ENCODE measurements at places on chromosomes 7 and 10.

- DNase-seq = no peak
These were observed 224.2 kb downstream of the XPNPEP1 start for GRCh38 chr10:109698882-109699664.

DNA sequence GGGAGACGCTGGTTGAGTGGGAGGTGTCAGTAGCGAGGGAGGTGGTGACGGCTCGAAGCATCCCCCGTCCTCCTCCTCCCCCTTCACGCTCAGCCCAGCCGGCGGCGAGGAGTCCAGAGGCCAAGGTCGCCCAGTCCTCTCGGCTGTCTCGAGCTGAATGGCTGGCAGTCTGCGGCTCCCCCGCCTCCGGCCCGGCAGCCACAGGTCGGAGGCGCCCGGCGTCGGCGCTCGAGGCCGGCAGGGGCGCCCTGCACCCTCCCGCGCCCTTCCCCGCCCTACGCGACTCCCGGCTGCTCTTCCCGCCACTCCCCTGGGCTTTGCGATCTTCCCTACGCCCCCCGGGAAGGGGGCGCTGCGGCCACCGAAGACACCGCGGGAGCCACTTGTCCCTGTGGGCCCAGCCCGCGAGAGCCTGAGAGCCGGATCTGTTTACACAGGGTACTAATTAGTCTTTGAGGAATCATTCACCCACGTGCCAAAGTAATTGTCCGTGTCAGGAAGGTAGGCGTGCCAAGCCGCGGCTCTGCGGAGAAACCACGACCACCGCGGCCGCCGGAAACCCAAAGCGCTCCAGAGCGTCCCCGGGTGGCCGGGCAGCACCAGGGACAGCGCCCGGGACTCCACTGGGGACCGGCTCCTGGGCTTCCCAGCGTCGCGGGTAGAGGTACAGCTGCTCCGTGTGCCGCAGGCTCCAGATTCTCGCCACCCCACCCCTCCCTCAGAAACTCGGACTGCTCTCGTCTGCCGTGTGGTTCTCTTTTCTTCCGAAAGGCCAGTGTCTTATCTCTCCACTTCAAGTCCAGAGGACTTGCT, at the start of gene NXPH1:
Gene NXPH1, plus strand, starts transcription at position 133 of the 813 bp plus-strand sequence.
- no peak for DNase-seq

GRCh38 chr7:52842202-52842900, 193.1 kb upstream of the POM121L12 start:
- no peak for DNase-seq

GRCh38 chr7:28236560-28236959, 56.0 kb upstream of the JAZF1 start:
- DNase-seq = no peak

DNA sequence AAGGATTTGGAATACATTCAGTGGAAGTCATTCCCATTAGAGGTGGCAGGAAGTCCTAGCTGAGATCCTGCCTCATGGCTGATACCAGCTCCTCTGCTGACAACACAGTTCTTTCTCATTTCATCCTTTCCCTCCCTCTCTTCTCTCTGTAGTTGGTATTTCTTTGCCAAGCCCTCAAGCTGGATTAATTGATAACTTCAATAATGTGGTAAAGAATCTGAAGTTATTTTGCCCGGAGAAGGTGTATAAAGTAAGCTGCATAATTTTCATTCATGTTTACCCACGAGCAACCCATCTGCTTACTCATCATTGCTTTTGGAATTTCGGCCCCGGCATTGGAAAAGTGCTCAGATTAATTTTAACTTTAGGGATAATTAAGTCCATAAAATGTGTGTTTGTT, 85.2 kb upstream of the PLPP4 start:
- DNase-seq = no peak

GRCh38 chr10:131358741-131359442, 47.4 kb upstream of the TCERG1L start:
- DNase-seq = no peak

- DNase-seq = peak; percentile 31
These were observed 61.8 kb downstream of the RASGEF1A start for GRCh38 chr10:43204943-43205671.

- no peak for DNase-seq
These were observed 81.1 kb upstream of the CPXM2 start for GRCh38 chr10:123972481-123973401.

DNA sequence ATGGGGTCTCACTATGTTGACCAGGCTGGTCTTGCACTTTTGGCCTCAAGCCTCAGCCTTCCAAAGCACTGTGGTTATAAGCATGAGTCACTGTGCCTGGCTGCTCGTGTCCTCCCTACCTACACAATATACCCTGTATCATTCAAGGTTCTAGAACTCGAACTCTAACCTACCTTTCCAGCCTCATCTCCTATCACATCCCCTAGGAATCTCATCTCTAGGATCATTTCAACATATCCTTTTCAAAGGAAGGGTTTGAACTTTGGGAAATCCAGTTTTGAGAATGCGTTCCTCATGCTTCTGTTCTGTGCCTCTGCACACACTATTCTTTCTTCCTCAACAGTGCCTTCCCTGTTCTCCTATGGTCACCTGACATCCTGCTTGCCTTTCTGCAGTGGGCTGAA, 87.8 kb upstream of the RHEB start:
- no peak for DNase-seq

DNA sequence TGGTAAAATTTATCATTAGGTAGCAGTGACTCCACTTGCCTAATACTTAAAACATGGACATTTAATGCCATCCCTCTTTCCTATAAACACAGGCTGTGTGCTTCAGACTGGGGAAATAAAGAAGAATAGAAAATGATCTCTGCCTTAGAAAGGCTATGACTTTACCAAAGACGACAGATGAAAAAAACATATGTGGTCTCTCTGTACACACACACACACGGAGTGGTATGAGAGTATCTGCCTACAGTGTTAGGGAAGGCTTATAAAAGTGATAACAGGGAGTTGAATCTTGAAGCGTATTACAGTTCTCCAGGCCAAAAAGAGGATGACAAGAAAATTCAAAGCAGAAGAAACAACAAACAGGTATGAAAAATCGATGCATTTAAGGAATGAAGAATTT, 38.2 kb downstream of the MINDY3 start:
- DNase-seq = no peak

DNA sequence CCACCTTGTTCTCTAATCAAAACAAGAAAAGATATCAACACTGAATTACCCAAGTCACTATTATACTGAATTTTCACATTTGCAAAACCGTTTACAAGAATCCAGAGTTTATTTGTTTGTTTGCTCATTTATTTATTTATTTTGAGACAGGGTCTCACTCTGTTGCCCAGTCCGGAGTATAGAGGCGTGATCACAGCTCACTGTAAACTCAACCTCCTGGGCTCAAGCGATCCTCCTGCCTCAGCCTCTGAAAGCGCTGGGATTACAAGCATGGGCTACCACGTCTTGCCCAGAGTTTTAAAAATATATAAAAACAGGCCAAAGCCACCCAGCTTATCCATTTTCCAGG, 8.5 kb downstream of the CREB3L2 start:
- no peak for DNase-seq

Measured in stimulated activated CD4-positive, alpha-beta T cell treated with anti-CD3 and anti-CD28 coated beads, TNF-alpha, amount 100 ng/mL, for 4 hours (primary cell).